ENCODE measurements at places on chromosomes 1 and 21.

- DNase-seq, result no peak
Measured at GRCh38 chr1:39833121-39833520, 44.5 kb upstream of the BMP8B start.

GRCh38 chr1:199067483-199067882 is 428.6 kb downstream of the PTPRC start:
- no peak for DNase-seq

GRCh38 chr21:16363518-16363917 is 633.7 kb downstream of the USP25 start:
- DNase-seq, result no peak

DNA sequence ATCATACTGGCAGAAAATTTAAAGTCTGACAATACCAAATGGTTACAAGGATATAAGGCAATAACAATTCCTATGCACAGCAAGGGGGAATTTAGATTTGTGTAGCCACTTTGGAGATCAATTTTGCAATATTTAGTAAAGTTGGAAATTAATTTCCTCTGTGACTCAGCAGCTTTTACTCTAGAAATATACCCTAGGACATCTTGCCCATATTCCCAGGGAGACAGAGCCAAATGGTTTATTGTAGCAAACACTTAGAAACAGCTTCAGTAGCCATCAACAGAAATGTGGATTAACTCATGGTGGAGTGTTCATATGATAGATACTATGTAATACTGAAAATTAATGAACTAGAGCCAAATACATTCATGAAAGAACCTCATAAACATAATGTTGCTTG is 104.6 kb downstream of the BACH1 start:
- no peak for DNase-seq

- DNase-seq, result no peak
Measured at GRCh38 chr1:42929434-42930177, 29.1 kb downstream of the SLC2A1 start.

DNA sequence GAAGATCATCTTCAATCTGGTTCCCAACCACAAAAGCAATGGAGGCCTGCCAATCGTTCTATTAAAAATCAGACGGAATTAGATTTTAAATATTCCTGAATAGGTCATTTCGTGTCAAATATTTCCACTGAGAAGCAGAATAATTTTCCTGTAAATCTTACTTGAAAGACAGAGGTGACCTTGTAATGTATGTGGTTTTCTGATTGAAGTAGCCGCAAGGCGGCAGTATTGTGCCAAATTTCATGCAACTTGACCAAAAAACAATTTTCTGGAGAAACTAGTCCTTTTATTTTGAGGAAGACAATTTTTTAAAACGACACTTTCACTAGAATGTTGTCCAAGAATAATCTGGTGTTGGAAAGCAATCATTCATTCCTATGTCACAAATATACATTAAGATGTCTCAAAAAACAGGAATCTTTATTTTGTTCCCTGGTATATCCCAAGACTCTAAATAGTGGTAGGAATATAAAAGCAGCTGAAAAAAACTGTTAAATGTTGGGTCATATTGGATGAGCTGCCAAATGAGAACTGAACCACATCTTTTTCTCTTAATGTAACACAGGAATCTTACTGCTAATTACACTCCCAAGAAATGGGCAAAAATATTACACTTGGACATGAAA is 33.6 kb downstream of the SPAG17 start:
- peak; percentile 41 for DNase-seq

DNA sequence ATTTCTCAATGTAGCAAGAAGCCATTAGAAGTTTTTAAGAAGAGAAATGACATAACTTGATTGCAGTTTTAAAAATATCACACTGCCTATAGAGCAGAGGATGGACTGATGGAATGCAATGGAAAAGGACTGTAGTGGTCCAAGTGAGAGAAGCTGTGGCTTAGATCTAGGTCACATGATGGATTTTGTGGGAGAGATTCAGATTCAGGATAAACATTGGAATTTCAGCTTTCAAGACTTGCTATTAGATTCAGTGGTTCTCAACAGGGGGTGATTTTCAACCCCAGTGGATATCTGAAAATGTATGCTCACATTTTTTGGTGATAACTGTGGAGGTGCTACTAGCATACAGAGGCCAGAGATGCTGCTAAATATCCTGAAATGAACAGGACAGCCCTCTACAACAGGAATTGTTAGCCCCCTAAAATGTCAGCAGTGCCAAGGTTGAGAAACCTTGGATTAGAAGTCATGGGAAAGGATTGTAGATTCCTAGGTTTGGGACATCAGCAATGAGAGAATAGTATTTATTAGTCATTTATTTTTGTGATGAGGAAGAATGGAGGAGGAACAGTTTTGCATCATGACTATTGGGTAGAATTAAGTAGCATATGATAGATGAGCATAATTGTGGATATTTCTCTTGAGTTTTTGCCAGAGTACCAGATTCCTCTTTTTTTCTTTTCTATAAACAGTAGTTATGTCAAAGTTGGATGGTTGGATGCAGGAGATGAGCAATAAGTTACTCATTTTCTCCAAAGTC is 30.1 kb upstream of the KCNK2 start:
- DNase-seq, result no peak

DNA sequence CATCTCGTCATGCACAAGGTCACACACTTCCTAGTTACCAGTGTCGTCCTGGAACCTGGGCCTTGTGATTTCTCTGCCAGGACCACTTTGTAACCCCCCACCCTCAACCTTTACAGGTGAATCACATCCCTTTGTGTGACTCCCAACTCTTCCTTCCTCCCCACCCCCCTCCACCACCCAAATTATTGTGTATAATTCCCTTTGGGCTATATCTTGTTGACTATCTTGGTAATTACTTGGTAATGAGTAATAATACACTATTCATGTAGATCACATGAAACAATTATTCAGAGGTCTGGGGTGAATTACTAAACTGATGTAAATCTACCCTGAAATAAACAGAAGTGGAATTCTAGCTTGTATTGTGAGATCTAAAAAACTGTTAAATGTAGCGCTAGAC is 1.7 kb downstream of the KCNK1 start:
- DNase-seq, result no peak

- no peak for DNase-seq
Measured at GRCh38 chr21:19461481-19462205, 1058.1 kb upstream of the TMPRSS15 start.

GRCh38 chr1:206021626-206022365 is 1.9 kb downstream of the CTSE start:
- no peak for DNase-seq

- no peak for DNase-seq
Measured at GRCh38 chr21:35517865-35518264, 468.8 kb upstream of the RUNX1 start.

DNA sequence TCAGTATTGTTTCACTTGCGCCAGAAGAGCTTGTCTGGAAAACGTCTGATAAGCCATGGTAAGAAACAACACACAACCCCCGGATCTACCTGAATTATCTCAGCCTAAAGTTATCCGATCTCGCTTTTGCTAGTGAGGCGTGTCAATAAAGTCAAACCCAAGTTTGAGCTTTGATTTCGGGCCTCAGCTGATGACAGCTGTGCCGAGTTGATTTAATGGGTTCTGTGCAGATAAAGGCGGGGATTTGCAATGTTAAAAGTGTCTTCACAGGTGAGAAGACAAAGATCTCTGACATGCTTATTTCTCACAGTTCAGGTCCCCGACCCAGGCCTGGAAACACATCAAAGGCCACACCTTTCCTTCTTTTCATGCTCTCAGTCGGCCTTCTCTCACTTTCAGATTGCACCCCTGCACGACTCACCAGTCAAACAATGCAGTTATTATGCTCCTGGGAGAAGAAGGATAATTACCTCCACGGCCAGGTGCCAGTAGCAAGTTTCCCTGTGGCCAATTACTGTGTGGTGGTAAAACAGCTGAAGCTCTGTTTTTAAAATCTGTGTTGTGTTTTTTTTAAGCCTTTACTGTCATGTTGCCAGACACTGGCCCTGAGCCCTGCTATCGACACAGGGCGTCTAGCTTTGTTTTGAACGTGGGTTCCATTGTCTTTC is 245.3 kb upstream of the RUNX1 start:
- DNase-seq, result no peak

- DNase-seq, result no peak
Measured at GRCh38 chr21:15795533-15795932, 65.8 kb downstream of the USP25 start.

- DNase-seq, result no peak
Measured at GRCh38 chr1:159889202-159889601, 10.8 kb downstream of the CFAP45 start.

DNA sequence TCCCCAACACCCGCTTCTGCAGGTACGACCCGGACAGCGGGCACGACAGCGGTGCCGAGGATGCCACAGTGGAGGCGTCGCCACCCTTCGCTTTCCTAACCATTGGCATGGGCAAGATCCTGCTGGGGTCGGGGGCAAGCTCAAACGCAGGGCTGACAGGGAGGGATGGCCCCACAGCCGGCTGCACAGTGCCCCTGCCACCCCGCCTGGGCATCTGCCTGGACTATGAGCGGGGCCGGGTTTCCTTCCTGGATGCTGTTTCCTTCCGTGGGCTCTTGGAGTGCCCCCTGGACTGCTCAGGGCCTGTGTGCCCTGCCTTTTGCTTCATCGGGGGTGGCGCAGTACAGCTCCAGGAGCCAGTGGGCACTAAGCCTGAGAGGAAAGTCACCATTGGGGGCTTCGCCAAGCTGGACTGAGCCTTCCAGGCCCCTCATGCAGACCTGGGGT is 10.1 kb downstream of the TRIM46 start:
- no peak for DNase-seq

DNA sequence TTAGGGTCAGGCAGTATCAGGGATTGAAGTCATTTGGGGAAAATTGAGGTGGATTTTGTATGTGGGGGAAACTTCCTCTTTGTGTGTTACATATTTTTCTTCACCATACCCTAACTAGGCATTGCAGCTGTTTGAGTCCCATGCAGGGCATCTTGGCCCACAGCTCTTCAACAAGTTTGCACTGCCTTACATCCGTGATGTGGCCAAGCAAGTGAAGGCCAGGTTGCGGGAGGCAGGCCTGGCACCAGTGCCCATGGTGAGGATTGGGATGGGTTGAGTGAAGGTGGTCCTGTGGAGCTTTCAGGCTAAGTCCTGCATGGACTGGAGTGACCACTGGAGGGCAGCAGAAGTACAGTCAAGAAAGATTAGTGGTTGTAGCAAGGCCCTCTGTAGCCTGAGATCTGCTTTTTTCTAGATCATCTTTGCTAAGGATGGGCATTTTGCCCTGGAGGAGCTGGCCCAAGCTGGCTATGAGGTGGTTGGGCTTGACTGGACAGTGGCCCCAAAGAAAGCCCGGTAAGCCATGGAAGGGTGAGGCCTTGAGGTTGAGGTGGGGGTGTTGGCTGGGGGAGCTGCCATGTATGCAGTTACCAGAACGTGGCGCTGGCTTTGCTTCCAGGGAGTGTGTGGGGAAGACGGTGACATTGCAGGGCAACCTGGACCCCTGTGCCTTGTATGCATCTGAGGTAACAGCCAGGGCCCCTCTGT is 2.4 kb downstream of the UROD start:
- peak; percentile 84 for DNase-seq

- DNase-seq, result no peak
Measured at GRCh38 chr21:42469272-42469671, 26.8 kb downstream of the RSPH1 start.

DNA sequence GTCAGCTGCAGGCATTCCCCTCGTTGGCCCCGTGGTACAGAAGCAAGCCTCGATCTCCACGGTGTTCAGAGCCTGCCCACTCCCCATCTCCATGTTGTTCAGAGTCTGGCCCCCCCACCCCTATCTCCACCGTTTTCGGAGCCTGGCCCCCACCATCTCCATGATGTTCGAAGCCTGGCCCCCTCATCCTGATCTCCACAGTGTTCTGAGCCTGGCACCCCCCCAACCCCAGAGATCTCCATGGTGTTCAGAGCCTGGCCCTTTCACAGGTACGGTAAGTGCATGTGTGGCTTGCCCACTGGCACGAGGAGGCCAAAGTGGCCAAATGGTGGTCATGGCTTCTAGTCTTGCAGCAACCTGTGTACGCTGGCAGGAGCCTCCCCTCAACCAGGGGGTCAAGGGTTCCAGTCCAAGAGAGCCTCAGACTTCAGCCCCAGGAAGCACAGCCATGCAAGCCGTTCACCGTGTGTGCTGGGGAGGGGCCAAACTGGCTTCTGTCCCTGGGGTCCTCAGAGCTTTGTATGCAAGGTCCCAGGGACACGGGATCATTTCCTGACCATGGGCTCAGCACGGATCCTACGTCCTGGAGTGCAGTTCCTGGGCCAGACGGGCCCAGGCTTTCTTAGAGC is 13.3 kb upstream of the PCBP3 start:
- DNase-seq, result no peak
